AML-193 (cell line): ENCODE measurements at places on chromosomes 16 and 17.
A peak's percentile ranks its signal among the peaks of the same experiment; 100 is the strongest.

GRCh38 chr17:36730095-36730808, 128.9 kb downstream of the MRM1 start:
- DNase-seq, result no peak

- DNase-seq, result no peak
Observed at GRCh38 chr16:14667347-14668266, 26.5 kb downstream of the PLA2G10 start.

- DNase-seq, result peak; percentile 63
Observed at GRCh38 chr17:50087246-50087911, 7.8 kb upstream of the PDK2 start.

DNA sequence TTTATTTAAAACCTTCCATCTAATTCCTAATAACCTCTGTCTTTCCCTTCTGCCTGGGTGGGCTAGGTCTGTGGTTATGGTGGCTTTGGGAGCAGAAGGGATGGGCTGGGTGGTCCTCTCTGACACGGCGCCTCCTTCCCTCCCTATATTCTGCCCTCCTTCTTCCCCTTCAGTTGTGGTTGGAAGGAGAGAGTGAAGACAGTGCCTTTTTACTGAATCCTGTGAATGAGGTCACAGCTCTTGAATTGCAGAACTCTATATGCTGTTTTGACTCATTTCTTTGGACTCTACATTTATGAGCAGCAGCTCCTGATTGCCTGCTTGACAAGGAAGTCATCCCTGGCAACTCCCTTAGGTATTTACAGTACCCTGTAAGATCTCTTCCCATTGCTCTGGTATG, 256.0 kb upstream of the ELAC2 start:
- DNase-seq, result no peak

GRCh38 chr17:20263595-20263994, 203.7 kb downstream of the LGALS9B start:
- DNase-seq, result no peak

DNA sequence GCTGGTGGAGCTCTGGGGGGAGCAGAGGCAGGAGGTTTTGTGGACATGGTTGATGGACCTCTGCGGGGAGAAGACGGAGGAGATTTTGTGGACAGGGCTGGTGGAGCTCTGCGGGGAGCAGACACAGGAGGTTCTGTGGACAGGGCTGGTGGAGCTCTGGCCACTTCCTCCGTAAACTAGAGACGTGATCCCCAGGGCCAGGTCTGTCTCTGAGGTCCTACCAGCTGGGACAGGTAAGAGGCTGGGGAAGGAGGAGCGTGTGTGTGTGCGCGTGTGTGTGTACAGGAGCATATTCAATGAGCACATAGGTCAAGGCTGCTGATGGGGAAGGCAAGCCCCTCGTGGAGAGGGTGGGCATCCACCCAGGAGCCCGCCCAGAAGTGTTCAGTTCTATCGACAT, 20.6 kb downstream of the RPH3AL start:
- no peak for DNase-seq

- peak; percentile 51 for DNase-seq
Observed at GRCh38 chr17:44219108-44219615, 313 bp downstream of the UBTF start.

DNA sequence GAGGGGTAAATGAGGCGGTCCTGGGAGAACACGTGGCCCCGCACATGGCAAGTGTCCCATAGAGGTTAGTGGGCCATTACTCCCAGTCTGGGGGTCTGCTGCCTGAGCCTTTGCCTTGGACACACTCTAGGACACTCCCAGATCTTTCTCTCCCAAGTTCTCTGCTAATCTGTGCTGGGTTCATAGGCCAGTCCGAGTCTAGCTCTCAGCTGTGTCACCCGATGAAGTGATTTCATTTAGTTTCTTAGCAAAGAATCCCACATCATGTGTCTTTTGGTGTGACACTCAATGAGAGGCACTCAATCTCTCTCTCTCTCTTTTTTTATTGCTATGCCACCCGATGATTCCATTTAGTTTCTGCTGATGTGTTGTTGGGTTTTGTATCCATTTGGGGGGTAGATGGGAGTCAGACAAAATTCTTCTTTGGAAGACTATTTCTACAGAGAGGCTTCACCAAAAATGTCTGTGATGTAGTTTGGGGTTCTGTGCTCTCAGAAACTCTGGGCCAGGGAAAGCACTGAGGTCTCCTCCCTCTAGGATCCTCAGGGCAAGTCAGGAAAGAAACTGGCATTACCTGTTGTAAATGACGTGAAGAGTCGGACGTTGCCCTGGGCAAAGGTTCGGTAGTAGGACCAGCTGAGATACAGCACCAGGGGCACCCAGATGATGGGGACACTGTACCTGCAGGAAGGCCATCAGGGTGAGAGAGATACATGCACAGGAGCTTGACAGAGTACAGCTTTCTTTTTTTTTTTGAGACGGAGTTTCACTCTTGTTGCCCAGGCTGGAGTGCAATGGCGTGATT, 25.2 kb upstream of the MLKL start:
- DNase-seq, result no peak

DNA sequence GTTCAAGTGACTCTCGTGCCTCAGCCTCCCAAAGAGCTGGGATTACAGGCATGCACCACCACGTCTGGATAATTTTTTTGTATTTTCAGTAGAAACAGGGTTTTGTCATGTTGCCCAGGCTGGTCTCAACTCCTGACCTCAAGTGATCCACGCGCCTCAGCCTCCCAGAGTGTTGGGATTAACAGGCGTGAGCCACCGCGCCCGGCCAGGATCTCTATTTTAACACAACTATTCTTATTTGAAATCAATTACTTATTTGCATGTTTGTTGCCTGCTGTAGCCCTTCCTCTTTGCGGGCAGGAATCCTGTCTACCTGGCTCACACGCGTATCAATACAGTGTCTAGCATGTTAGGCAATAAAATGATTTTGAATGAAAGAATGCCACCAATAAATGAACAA, 818 bp upstream of the CNEP1R1 start:
- no peak for DNase-seq

- DNase-seq, result no peak
Observed at GRCh38 chr17:61208301-61209105, 191.1 kb upstream of the TBX2 start.

DNA sequence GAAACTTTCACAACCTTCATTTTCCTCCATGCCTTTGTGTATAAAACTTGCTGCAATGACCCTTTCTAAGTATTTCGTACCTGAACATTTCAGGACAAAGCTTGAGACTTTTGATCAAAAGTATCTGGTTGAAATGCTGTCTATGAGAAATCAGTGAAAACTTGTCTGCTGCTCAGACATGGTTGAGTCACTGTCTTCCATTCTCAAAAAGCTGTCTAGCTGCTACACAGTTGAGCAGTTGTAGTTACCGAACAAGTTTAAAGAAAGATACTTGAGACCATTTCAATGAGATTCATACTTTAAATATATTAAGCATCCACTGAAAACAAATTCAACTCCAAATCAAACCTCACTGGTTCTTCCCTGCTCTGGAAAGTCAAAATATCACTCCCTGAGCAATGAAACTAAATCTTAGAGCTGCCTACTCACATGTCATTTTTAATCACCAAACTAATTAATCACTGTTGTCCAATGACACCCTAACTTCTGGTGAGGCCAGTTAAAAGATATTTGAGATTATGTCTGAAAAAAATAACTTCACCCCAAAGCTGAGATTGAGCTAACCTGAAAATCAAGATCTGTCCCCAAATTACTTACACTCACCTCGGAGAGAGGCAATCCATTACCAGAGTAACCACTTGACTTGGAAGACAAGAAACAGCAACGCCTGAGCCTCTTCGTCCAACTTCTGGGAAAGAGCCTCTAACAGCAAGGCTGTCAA, 488 bp downstream of the TMEM100 start:
- no peak for DNase-seq

DNA sequence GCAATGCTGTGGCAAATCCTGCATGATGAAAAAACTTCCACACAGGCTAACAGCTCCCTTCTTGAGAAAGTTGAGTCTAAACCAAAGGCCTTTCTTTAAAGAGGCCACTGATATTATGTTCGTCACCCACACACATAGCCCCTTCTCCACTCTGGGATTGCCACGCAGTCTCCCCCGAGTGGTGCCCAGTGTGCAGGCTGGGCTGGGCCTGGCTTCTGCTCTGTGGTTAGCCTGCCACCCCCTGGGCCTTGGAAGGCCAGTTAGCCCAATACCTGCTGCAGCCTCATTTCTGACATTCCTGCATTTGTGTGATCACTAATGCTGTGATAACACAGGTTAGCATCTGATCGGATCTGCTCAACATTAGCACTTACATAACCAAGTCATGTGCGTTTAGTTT, 44.8 kb downstream of the CDH3 start:
- no peak for DNase-seq

GRCh38 chr16:15539197-15539596, 103.8 kb downstream of the MARF1 start:
- no peak for DNase-seq

DNA sequence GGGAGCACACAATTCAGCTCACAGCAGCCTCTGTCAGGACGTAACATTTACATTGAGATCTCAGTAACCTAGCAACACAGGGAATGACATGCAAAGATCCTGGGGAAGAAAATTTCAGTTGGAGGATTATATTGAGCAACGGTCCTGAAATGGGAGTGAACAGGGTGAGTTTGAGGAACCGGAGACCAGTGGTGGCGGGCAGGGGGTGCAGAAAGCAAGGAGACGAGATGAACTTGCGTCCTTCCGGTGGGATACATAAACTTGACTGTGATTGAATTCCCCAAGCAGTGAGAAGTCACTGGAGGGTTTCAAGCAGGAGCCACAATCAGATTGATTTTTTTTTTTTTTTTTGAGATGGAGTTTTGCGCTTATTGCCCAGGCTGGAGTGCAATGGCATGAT, 51.5 kb downstream of the SHISA6 start:
- DNase-seq, result no peak

DNA sequence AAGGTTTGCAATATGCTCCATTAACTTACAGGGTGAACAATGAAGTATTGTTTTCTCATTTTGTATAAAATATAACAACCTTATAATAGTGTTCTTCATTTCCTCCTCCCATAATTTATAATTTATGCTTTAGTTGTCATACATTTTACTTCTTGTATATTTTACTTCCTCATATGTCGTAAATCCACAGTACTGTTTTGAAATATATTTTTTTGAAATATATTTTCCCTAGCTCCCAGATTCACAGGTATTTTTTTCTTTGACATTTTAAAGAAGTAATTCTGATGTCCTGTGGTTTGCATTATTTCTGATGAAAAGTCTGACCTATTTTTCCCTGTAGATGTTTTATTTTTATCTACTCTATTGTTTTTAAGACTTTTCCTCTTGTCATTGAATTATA, 52.7 kb downstream of the VMP1 start:
- DNase-seq, result peak; percentile 61

DNA sequence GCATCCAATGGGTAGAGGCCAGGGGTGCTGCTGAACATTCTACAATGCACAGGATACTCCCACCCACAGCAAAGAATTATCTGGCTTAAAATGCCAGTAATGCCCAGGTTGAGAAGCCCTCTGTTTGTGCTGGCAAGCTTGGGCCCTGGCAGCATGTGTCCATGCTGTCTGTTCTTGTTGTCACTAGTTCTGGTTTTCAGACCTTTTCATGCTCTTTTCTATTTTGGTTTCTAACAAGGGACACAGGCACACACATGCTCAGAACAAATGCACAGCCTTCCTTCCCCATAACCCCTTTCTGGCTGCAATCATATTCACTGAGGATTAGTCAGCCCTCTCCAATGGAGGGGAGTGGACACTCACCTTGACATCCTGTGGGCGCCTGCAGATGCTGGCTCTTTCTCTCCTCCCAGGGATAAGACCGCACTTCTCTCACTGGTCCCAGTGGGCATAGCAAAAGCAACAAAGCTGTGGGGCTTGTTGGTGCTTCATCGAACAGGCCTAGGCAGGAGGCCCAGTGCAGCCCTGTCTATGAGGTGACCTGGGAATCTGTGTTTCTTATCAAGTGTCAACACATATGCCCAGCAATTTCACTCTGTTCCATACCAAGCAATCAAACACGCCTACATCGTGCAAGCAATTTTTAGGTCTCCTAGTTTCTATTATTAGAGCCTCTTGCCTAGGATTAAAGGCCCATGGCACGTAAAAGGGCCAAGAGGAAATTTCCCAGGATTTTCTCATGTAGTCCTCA, 271.1 kb upstream of the CCL2 start:
- DNase-seq, result no peak

DNA sequence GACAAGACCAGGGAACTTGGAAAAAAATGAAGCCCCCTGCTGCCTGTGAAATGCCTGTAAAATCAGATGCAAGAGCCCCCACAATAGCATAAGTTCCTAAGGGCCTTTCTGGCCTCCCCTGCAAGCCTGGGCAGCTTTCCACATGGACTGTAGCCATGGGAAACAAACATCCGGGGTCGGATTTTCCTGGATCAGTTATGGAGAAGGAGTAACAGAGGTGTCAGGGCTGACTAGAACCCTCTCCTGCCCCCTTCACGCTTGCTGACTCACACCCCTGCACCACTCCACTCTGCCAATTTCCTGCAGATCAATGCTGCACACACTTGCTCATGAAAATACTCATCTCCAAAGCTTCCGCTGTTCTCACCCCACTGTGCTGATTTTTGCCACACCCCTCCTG, 258.6 kb downstream of the CBLN1 start:
- DNase-seq, result no peak

- peak; percentile 63 for DNase-seq
Observed at GRCh38 chr16:2205967-2206313, 686 bp downstream of the MLST8 start.

- no peak for DNase-seq
Observed at GRCh38 chr16:5590416-5590815, 492.8 kb upstream of the EEF2KMT start.

DNA sequence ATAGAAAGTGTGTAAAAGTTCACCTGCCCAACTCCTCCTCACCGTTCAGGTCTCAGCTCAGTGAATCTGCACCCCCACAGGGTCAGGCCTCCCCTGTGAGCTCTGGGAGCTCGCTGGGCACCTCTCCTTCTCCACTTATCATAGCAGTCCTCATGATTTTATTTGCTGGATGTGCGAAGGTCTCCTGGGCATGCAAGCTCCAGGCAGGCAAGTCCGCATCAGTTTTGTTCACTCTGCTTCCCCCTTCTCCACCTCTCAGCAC, 112.8 kb downstream of the ZNF423 start:
- DNase-seq, result no peak

DNA sequence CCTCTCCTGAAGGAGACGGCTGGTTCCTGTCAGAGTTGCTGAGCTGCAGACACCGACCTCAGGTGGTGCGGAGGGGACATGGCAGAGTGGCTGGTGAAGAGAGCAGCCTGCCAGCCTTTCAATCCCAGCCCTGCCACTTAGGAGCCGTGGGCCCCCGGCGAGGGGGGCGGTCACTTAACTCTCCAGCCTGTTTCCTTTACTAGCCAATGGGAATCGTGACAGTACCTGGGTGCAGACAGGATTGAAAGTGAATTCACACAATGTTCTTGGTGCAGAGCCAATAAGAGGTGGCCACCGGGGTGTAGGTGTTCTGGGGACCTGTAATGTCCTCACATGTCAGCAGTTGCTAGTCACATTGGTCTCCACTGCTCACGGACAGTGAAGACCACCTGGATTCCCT, 13.5 kb downstream of the ACE start:
- DNase-seq, result no peak
